Activated CD4-positive, alpha-beta T cell treated with anti-CD3 and anti-CD28 coated beads, Interleukin-2, amount 50 U/mL, for 1 hour (primary cell): ENCODE measurements at places on chromosomes 11 and 22.

GRCh38 chr11:31959716-31960115 is 131.2 kb upstream of the RCN1 start:
- no peak for DNase-seq

- no peak for DNase-seq
Measured at GRCh38 chr11:68052137-68052873, 13.5 kb downstream of the TCIRG1 start.

- DNase-seq, result no peak
Measured at GRCh38 chr11:34570584-34570983, 50.3 kb upstream of the EHF start.

DNA sequence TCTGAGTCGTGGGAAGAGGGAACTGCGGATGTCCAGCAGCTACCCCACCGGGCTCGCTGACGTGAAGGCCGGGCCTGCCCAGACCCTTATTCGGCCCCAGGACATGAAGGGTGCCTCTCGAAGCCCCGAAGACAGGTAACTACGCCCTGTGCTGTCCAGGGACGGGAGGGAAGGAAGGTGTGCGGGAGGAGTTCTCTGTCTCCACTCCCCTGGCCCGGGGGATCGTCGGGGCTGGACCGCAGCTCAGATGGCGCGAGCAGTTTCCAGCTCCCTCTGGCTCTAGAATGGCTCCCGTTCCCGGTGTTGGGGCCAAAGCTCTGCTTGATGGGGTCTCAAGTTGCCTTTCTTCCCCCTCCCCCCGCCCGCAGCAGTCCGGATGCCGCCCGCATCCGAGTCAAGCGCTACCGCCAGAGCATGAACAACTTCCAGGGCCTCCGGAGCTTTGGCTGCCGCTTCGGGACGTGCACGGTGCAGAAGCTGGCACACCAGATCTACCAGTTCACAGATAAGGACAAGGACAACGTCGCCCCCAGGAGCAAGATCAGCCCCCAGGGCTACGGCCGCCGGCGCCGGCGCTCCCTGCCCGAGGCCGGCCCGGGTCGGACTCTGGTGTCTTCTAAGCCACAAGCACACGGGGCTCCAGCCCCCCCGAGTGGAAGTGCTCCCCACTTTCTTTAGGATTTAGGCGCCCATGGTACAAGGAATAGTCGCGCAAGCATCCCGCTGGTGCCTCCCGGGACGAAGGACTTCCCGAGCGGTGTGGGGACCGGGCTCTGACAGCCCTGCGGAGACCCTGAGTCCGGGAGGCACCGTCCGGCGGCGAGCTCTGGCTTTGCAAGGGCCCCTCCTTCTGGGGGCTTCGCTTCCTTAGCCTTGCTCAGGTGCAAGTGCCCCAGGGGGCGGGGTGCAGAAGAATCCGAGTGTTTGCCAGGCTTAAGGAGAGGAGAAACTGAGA is 1.4 kb downstream of the ADM start:
- no peak for DNase-seq

GRCh38 chr11:15341587-15341986 is 226.9 kb downstream of the INSC start:
- DNase-seq, result no peak

GRCh38 chr22:39808081-39808480 is 85.5 kb downstream of the ENTHD1 start:
- DNase-seq, result peak; percentile 3

DNA sequence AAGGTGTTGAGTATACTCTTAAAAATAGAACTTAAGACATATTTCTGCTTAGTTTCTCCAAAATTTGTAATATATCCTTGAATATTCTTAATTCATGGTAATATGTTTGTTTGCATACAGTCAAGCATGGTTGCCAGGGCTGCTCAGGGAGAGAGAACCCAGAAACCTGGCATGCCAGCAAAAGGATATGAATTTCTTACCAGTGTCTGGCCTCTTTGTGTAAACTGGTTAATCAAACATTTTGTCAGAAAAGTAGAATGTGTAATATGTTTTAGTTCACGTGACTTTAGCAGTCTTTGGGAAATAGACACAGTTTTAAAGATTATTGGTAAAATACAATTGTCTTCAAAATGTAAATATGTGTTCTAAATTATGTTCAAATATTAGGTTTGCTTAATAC is 101.6 kb downstream of the AASDHPPT start:
- no peak for DNase-seq

GRCh38 chr22:30610299-30610698 is 3.3 kb downstream of the TCN2 start:
- DNase-seq, result no peak

DNA sequence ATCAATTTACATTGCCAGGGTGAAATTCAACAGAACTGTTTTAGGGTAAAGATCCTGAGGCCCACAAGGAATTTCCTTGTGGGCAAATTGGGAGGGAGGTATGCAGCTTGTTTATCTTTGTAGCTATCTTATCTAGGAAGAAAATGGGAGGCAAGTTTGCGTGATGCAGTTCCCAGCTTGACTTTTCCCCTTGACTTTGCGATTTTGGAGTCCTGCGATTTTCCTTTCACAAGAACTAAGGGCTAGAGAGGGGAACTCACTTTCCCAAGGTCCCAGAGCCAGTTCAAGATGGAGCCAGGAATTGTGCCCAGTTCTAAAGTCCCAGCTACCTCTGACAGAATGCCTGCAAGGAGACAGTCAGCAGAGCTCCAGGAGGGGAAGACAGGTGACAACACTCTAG is 30.7 kb downstream of the RIBC2 start:
- DNase-seq, result no peak

DNA sequence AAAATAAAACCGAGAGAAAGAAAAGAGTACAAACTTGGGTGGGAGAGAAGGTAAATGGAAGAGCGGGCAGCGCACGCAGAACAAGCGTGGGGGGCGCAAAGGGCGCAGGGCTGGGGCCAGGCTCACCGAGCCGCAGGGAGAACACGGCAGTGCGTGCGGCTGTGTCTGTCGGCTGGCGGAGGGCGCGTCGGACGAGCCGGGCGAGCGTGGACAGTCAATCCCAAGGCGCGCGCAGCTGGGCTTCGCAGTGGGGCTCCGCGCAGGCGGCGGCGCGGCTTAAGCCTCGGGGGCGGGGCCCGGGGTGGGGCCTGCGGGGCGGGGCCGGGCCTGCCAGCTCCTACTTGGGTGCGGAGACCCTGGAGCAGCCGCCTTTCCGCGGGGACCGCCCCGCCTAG is at the start of gene UCP2:
UCP2 (minus strand) TSS at position 249 of the 395 bp plus-strand sequence. CDS start 4,465 bp downstream, outside the sequence.
- peak; percentile 85 for DNase-seq

- DNase-seq, result peak; percentile 56
Measured at GRCh38 chr11:120303004-120303637, 22.0 kb upstream of the TLCD5 start.

DNA sequence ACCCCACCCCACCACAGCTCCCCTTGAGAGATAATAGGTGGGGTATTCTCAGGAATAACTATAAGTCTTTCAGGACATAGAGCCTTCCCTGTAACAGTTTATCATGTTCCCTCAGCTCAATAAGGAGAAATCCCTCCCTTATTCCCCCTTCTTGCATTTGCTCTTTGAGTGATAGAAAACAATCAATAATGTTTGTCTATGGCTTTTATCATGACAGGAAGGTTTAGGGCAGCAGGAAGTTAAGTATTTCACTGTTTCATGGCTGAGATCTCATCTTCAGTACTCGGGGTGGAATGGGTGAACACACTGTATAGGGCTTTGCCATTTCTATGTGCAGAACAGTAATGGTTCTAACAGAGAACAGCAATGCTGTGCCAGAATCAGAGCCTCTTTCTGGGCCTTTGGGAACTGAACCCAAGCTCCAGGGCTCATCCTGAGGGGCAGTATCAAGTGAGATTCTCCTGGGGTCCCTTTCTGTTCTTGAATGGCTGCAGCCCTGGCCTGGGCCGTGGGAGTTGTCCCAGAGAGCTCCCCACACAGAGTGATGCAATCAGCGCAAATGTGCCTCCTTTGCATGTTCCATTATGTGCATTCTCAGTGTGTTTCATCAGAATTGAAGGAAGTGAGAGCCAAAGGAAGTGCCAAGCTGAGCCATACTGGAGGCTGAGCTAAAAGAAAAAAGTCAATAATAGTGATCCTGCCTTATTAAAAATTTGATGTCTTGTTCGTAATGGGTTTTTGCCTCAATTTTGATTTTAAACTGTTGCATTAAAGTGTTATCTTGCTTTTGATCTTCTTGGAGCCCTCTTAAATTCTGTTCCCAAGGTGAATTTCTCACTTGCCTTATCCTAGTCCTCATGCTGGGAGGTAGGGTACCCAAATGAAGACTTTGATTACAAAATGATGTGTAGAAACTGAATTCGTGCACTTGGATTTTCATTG is 2.9 kb upstream of the CYP2R1 start:
- DNase-seq, result no peak

GRCh38 chr11:65779919-65780769 is 632 bp downstream of the AP5B1 start:
- peak; percentile 77 for DNase-seq

GRCh38 chr11:32184041-32184722 is 93.3 kb downstream of the RCN1 start:
- DNase-seq, result no peak

DNA sequence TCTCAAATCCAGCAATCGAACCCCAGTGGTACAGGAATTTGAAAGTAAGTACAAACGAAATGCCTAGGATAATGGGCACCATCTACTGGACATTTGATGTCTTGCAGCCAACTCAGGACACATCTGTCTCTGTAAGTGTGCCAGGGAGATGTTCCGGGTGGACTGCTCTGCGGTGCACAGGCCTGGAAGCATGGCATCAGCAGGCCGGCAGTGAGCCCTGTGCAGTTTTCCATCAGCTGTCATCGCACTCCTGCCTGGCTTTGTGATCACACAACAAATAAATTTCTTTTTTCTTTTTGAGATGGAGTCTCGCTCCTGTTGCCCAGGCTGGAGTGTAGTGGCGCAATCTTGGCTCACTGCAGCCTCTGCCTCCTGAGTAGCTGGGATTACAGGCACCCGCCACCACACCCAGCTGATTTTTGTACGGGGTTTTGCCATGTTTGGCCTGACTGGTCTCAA is 71.0 kb downstream of the JAM3 start:
- peak; percentile 41 for DNase-seq

- no peak for DNase-seq
Measured at GRCh38 chr11:2222451-2222850, 47.9 kb downstream of the ASCL2 start.

DNA sequence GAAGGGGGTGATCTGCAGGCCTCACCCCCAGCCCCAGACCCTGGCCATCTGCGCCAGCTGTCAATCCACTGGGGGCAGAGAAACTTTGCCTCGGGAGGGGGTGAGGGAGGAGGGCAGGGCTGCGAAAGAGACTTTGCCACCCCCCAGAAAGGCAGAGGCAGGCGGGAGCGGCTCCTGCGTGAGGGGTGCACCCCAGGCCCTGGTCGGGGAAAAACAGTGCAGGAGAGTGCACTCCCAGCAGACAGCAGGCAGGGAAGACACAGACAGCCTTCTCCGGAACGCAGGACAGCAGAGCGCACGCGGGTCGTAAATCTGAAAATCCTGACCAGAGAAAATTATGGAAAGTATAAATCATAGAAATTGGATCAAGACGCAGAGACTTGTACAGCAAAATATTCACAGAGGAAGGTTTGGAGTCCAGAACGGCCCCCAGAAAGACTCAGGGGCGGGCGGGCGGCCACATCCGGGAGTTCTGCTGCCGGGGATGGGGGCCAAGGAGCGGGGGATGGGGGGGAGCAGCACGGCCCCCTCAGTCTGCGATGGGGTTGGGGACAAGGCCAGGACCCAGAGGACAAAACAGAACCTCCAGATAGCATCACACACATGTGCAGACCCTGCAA is 8.0 kb upstream of the MRPL23 start:
- DNase-seq, result no peak

DNA sequence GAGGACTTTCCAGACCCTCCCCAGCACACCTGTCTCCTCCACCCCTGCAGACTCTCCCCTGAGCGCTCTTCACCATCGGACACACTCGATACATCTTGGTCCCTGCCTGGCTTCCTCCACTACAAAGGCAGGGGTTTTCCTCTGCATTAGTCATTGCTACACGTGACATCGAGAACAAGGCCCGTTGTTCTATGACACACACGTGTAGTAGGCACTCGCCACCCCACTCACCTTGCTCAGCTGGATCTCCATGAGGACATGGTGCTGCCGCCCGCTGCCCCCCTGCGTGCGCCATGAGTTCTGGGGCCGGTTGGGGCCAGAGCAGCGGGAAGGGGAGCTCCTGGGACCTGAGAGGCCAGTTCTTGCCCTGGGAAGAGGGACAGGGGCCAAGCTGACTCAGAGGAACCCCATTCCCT is 16.7 kb downstream of the ATG2A start:
- peak; percentile 64 for DNase-seq

DNA sequence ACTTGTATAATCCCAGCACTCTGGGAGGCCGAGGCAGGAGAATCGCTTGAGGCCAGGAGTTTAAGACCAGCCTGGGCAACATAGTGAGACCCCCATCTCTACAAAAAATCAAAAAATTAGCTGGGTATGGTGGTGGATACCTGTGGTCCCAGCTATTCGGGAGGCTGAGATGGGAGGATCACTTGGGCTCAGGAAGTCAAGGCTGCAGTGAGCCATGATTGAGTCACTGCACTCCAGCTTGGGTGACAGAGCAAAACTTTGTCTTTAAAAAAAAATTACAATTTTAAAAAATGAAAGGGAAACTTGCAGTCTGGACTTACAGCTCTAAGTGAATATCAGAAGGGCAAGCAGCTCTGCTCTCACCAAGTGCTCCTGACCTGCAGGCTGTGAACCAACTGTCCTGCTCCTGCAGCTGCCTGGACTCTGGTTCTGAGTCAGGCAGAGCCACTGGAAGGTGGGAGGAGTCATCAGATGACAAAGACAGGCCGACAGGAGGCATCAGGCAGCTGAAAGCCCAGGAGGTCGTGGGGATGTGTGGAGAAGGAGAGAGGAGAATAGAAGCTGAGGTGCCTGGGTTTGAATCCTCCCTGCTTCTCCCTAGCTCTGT is 9.6 kb downstream of the SMTNL1 start:
- no peak for DNase-seq

DNA sequence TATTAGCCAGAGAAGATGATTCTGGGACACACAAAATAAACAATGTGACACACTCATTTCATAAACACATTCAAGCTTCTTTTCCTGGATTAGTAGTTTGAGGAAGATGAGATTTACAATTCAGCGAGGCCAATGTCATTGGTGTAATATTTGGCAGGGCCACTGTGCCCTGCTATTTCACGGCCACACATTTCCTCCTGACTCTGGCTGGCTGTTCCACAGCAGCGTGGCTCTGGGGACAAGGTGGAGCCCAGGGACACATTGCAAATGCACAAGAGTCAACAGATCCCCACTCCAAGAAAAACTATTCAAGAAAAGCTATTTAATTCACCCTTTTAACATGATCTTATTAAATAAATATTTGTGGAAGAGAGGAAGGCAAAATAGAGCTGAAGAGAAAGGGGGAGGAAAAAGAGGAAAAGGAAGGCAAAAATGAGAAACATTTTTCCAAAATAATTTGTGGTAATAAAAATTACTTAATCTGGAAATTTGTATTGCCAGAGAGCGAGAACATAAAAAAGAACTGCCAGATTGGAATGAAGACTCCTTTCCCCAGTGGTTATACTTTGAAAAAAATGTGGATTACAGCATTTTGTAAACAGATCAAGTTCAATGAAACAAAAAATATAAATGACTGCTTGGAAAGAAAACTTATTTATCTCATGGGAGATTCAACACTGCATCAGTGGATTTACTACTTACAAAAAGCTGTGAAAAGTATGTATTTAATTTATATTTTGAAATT is 27.1 kb downstream of the NXPE2 start:
- no peak for DNase-seq

GRCh38 chr11:66106786-66107599 is 36.9 kb downstream of the PACS1 start:
- DNase-seq, result no peak

GRCh38 chr11:105840391-105840790 is 181.6 kb downstream of the MSANTD4 start:
- no peak for DNase-seq

- no peak for DNase-seq
Measured at GRCh38 chr11:44306918-44307244, 3.1 kb downstream of the ALX4 start.
